8988T (cell line): ENCODE measurements at places on chromosomes 1 and 21.

GRCh38 chr1:207056673-207057072, 3.6 kb downstream of the PFKFB2 start:
- DNase-seq = no peak

GRCh38 chr1:28756846-28757245, 20.1 kb downstream of the YTHDF2 start:
- no peak for DNase-seq

DNA sequence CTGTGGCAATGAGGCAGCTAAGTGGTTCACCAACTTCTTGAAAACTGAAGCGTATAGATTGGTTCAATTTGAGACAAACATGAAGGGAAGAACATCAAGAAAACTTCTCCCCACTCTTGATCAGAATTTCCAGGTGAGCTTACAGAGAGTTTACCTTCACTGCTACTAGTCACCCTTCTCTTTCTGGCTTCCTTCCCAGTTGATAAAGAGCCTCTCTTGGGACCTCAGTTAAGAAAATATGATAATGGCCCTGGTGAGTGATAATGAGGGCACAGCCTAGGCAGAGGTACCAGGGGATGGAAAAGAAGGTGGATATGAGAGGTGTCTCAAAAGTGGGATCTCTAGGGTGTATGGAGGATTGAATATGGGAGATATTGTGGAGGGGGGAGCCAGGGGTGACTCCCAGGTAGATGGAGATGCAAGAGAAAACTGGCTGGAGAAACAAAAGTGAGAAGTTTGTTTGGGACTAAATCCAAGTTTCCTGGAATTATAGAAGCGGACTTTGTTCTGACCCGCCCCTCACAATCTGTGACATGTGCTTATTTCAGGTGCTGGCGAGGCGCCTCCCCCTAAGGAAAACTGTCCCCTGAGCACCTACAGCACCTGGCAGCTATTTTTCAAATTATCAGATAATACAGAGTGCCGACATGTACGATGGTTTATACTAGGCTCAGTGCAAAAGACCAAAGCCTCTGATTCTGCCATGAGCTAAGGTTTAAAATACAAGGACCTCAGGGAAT, 13.7 kb downstream of the MTARC2 start:
- no peak for DNase-seq

GRCh38 chr1:166915941-166916340, 39.9 kb upstream of the TADA1 start:
- peak; percentile 80 for DNase-seq

- DNase-seq = no peak
Observed at GRCh38 chr1:32291145-32291707, 657 bp upstream of the HDAC1 start.

DNA sequence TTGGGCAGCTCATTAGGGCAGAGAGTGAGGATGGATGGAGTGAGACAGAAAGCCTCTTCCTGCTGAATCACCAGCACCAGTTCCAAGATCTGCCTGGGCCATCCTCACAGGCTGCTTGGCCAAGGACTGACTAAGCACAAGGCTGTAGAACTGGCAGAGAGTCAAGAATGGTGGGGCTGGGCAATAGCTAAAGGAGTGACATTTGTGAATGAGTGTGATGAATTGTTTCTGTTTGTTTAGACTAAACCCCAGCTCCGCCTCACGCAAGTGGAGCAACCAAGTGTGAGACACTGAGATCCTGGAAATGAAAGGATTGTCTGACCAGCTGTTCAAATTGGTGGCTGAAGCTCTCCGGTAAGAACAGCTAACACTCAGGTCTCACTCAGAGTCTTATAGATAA, 38.6 kb downstream of the BRINP2 start:
- DNase-seq = no peak

DNA sequence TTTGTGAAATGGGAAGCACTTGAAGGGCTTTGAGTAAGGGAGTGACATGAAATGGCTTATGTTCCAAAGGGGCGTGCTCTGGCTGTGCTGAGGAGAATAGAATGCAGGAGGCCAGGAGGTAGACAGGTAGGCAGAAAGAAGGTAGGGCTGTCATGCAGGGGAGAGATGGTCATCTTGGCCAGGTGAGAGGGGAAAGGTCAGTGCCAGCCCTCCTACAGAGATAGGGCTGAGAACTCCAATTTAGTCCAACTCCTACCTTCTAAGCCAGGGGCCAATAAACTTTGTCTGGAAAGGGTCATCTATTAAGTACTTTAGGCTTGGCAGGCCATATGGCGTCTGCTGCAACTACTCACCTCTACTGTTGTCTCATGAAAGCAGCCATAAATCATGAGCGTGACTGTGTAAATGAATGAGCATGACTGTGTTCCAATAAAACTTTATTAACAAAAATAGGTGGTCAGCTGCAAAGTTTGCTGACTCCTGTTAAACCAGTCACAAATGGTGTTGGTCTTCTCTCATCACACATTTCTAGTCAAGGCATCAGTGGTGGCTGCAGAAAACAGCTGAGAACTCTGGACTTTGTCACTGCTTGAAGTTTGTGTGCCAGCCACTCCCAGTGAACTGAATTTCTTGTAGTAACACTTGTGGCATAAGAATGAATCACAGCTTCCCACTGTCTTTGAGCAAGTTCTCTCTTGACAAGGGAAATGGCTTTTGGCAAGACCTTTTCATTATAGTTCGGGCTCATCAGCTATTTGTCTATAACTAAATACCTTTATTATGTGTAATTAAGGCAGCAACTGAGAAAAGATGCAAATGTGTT, 32.0 kb upstream of the CD2 start:
- DNase-seq = no peak

- no peak for DNase-seq
Observed at GRCh38 chr1:41226815-41227434, 15.2 kb downstream of the SCMH1 start.

DNA sequence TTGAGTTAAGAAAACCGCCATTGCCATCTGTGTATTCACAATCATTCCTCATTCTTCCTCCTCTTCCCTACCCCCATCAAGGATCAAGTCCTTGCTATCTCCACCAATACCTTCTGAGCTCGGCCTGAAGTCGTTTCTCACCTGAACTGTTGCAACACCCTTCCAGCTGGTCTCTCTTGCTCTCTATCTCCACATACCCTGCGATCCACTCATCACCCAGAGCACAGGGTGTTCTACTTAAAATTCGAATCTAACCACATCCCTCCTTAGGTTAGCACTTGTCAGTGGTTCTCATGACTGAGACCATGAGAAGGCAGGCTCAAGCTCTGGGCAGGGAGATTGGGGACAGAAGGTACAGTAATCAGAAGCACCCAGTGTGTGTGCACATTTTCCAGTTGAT, 4.6 kb downstream of the IVL start:
- DNase-seq = no peak

- DNase-seq = no peak
Observed at GRCh38 chr1:101920577-101920976, 76.1 kb downstream of the OLFM3 start.

DNA sequence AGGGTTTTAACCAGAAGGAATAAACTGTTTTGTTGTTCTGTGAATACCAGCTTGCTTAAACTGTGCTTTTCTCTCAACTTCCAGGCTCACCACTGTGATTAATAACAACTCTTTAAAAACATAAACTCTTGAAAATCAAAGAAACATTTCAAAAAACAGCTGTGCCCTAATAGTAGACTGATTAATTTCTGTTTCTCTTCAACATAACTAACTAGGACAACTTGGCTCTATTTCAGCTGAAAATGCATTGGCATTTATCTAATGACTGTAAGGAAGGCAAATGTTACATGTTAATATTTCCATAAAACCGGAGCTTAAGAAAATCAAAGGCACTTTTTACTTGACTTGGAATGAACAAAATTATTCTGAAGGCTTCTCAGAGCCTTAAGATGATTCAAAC, 656.1 kb upstream of the NEGR1 start:
- DNase-seq = no peak

- peak; percentile 62 for DNase-seq
Observed at GRCh38 chr1:151992303-151993083, 1.2 kb downstream of the S100A10 start.

DNA sequence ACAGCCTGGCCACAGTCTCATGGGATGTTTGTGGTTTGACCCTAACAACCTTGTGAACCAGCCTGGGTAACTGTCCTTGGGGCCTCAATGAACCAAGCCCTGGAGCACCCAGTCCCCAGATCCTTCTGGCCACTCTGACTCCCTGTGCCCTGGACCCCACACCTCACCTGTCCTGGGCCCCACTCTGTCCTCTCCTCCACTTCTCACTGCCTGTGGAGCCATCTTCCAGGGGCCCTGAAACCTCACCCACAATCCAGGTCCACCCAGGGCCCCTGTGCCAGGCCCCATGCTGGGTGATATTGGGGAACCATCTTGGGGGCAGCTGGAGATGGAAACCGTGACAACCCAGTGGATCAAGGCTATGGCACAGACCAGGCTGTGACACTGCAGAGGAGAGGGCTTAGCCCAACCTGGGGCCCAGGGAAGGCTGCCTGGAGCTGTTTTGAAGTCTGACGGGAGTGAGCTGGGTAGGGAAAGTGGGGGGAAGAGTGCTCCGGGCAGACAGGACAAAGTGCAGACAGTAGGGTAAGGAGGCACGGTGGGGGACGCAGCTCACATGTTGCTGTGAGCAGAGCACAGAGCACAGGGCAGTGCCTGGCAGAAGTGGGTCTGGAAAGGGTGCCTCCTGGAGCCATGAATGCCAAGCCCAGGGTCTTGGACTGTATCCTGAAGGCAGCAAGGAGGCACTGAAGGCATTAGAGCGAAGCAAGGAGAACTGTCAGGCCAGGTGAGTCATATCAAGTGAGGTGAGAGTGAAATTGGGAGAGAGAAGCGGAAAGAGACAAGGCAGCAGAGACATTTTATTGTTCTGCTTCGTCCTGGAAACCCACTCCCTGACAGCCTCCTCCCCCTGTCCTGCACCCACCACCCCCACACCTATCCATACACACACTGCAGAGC, 12.1 kb upstream of the LRP8 start:
- no peak for DNase-seq

- DNase-seq = no peak
Observed at GRCh38 chr1:20753589-20753988, 21.1 kb upstream of the SH2D5 start.

- no peak for DNase-seq
Observed at GRCh38 chr1:43465505-43466067, 11.9 kb upstream of the HYI start.

GRCh38 chr21:26011292-26011940, 159.2 kb downstream of the APP start:
- no peak for DNase-seq

DNA sequence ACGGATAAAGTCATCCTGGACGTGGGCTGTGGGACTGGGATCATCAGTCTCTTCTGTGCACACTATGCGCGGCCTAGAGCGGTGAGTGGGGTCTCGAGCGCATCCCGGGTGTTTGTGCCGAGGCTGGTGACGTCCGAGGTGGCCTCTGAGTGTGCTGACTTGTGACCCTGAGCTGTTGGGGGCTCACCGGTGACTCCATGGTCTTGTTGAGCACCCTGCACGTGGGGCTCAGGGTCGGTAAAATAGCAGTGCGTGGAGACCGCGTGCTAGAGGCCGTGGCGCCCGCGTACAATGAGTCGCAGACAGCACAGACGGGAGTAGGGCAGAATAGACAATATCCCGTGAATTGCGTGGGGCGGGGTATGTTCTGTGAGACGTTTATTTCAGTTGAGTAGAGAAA, 13.1 kb downstream of the PRMT2 start:
- no peak for DNase-seq
